ENCODE measurements at places on chromosomes 2 and 18. TPM values are rescaled to one million over a fixed set of nuclear protein-coding genes. Genes with fewer than 3 reads are reported as not detected.

Gene FER1L5
- polyA plus RNA-seq: not detected

Gene ACYP2
- polyA plus RNA-seq: 13.6 TPM

Gene PECR
- 9.5 TPM for polyA plus RNA-seq

Gene NEU2
- polyA plus RNA-seq: not detected

Gene KYNU
- 14.5 TPM for polyA plus RNA-seq

Gene EVX2
- polyA plus RNA-seq: not detected

Gene SLC66A2
- polyA plus RNA-seq: 45.1 TPM

Gene INHBB
- 0.03 TPM for polyA plus RNA-seq

Gene CNNM4
- polyA plus RNA-seq: 13.0 TPM

Gene CXCR1
- polyA plus RNA-seq: 0.07 TPM

Gene DYNC1I2
- 29.1 TPM for polyA plus RNA-seq

Gene PLCD4
- 0.25 TPM for polyA plus RNA-seq

Data from B cell (primary cell).